ENCODE measurements at places on chromosomes 12 and 14.
A peak's percentile ranks its signal among the peaks of the same experiment; 100 is the strongest.

- no peak for DNase-seq
These were observed 52.4 kb downstream of the ANAPC7 start for GRCh38 chr12:110351119-110351518.

DNA sequence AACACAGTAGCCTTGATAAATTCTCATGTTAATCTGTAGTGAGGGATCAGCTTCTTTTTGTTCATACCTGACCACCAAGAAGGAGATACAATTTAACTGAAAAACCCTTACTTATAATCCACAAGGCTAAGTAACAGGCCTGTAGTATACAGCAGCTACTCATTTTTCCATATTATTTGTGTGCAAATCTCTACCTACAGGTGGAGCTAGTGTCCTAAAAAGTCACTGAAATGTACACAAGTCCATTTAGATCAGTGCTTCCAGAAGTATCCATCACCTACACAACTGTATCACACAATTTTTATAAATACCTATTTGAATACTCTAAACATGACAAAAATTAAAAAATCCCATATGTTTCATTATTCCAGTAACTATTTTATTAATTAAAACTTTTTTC is 173.2 kb downstream of the SLC35F4 start:
- DNase-seq, result no peak

GRCh38 chr12:76085520-76085868 is 1.0 kb upstream of the NAP1L1 start:
- DNase-seq, result no peak

DNA sequence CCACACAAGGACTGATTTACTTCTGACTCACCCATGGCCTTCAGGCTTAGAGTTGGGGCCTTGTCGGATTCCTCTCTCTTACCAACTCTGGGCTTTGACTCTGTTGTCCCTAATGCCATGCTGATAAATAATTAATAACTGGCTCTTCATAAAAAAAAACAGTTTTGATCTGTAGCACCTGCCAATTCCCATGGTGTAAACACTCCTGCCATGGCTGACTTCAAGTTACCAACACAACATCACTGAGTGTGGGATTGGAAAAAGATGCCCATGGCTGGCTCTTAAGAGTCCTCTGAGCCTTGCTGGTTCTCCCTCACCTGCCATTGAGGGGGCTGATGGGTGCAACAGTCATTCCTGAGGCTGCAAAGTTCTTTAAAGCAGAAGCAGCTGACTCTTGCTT is 104.8 kb downstream of the KIF26A start:
- no peak for DNase-seq

DNA sequence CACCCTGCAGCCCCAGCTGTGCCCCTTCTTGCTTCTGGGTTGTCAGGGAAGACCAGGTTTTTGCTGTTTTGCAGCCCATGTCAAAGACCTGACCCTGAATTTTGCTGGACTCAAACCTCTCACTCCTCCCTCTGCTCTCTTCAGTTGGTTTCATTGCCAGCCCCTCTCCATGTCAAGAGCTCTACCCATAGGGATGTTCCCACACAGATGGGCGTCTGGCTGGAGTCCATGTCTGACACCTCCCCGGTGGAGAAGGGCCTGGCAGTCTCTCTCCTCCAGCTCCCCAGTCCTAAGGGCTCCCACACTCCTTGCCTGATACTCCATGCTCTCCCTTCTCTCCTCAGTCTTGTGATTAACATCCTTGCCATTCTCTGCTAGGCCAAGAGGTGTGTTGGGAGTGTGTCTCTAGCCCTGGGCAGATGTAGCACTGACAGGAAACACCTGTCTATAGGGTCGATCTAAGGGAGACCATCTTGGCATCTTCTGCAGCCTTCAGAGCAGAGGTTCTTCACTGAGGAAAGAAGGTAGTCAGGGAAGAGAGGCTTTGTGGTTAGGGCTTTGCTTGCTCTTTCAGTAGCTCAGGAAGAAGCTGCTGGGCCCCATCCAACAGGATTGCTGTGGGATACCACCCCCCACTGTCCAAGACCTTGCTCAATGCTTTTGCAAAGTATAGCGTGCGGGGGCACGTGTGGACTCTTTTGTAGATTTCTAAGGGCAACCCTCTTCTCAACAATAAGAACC is 4.7 kb downstream of the ASIC1 start:
- no peak for DNase-seq

- DNase-seq, result no peak
These were observed 123.1 kb upstream of the PARP11 start for GRCh38 chr12:3996322-3996721.

- no peak for DNase-seq
These were observed 6.5 kb upstream of the LGALS3 start for GRCh38 chr14:55122440-55122986.

DNA sequence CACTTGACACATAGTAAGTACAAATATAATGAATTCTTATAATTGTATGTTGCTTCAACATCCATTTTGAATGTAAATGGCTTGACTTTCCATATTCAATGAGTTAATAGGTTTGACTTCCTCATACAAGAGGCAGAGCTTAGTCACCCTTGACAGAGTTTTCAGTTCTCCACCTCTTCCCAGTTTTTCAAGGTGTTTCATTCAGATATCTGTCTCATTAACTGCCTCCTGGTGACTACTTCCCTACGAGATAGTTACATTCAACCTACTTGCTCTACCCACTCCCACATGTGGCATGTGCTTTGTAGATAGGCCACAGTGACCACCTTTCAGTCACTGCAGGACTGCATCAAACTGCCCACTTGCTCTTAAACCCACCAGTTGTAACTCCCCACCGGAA is 60.0 kb downstream of the MYF5 start:
- no peak for DNase-seq

- peak; percentile 51 for DNase-seq
These were observed 1.2 kb downstream of the NTN4 start for GRCh38 chr12:95789126-95790032.

DNA sequence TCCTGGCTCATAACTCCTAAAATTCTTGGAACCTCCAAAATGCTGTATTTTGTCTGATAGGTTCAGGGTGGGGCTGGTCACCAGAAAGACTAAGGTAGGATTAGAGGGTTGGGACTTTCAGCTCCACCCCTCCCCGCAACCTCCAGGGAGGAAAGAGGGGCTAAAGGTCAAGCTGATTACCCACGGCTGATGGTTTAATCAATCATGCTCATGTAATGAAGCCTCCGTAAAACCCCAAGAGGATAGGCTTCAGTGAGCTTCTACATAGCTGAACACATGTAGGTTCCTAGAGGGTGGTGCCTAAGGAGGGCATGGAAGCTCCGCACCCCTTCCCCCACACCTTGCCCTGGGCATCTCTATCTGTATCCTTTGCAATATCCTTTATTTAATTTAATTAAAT is 60.0 kb downstream of the DGLUCY start:
- DNase-seq, result no peak

GRCh38 chr12:124309744-124310143 is 14.9 kb downstream of the RFLNA start:
- no peak for DNase-seq

- no peak for DNase-seq
These were observed 36.2 kb downstream of the EML1 start for GRCh38 chr14:99829450-99829849.

- DNase-seq, result no peak
These were observed 1.3 kb downstream of the BHLHE41 start for GRCh38 chr12:26123482-26123980.

DNA sequence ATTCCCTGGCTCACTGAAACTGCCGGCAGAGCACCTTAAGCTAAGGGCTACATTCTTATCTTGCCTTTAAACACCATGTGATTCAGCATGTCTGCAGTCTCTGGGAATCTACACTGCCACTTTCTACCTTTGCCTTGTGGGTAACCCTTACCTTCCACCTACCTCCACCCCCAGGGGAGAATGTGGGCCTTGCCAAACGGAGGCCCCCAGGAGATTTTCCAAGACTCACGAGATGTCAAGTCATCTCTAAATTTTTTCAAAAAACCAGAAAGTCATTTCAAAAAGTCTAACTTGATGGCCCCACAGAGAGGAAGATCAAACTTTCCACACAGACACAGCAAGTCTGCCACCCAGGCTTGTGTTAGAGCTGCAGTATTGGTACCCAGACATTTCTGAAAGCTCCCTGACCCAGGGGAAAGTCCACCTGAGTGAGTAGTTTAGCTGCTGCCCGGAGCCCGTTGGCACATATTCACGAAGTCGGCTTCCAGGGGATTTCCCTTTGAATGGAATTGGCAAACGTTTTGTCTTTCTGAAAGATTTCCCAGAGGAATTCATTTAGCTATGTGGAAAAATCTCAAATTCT is 4.7 kb upstream of the PSMA6 start:
- no peak for DNase-seq

GRCh38 chr14:51053157-51053556 is 41.7 kb downstream of the TRIM9 start:
- no peak for DNase-seq

DNA sequence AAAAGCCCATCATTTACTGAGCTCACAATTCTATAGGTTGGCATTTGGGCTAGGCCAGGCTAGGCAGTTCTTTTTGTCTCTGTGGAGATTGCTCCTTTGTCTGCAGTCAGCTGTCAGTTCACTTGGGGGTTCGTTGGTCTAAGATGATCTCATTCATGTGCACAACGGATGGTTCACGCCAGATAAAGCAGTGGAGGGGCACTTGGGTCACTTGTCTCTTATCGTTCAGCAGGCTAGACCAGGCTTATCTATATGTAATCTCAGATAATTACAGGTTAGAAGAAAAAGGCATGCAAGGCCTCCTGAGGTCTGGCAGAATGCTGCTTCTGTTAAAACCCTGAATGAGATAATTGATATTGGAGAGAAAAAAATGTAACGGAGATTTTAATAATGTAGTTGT is 119.0 kb upstream of the ATP2B1 start:
- DNase-seq, result no peak

GRCh38 chr12:52436000-52436827 is 2.0 kb upstream of the KRT75 start:
- DNase-seq, result no peak

DNA sequence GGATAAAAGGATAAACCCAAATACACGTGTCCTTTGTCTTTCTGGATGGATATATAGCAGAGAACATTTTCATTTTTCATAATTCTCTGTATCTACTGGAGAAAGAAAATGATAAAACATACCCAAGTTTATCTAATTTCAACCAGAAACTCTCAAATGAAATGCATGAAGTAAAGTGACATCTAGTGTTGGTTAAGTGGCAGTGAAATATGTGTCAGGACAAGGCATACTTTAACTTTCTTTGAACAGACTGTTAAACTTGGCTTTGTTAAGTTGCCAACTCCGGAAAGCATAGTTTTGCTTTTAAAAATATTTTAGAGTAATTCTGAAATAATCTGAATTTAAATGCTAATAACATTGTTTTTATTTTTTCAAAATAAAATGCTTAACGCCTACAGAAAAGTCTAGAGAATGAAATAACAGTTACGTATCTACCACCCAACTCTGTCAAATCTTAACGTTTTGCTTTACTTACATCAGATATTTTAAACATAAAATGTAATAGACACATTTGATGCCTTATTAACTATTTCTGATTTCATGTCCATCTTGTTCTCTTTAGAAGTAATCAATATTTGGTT is 25.2 kb upstream of the NTN4 start:
- no peak for DNase-seq

DNA sequence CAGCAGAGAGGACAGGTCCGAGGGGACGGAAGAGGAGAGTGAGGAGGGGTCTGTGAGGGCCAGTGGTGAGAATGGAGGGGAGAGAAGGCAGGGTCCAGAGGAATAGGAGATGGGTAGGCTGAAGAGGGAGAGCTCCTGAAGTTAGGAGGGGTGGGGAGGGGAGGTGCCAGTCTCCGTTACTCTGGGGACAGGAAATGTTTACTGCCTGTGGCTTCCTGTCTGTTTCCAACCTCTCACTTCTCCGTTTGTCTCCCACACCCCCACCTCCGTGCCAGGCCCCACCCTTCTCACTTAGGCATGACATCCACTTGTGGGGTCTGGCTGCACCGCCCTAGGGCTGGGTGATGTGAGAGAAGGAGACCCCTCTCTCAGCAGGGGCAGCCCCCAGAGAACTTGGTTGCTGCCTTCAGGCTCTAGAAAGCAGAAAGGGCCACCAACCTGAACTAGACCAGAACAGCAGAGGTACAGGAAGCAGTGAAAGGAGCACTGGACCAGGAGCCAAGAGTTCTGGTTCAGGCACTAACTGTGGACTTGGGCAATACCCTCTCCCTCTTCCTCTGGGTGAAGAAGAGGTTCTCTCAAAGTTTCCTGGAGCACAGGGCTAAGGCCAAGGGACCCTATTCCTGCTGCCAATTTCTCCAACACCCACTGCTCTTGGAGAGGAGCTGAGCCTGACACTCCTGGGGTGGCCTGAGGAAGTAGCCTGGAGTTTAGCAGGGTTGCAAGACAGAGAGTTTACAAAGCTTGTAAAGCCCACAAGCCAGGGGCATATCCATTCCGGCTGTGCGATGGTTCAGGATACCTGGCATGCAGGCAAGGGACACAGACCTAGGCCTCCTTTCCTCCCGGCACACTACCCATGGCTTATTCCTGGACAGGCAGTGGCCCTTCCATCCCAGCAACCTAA is 5.5 kb downstream of the ITGA5 start:
- DNase-seq, result no peak

GRCh38 chr12:116366456-116366776 is 88.9 kb upstream of the MED13L start:
- DNase-seq, result no peak

GRCh38 chr14:26138764-26139445 is 458.9 kb downstream of the NOVA1 start:
- no peak for DNase-seq
